SIG-M5 (cell line): ENCODE measurements at places on chromosomes 12 and 14.

GRCh38 chr14:64693810-64694165, 10.4 kb upstream of the PLEKHG3 start:
- no peak for DNase-seq

DNA sequence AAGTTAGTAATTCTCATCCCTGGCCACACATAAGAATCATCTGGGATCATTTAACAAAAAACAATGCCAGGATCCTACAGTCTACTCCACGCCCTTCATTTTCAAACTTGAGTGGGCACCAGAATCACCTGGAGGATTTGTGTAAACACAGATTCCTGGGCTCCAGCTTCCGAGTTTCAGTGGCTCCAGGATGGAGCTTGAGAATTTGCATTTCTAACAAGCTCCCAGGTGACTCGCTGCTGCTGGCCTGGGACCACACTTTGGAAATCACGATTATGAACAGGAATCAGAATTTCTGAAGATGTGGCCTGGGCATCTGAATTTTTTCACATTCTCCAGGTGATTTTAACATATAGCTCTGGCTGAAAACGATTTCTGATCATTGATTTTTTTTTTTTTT, 234.8 kb downstream of the CACNA1C start:
- DNase-seq = no peak

- no peak for DNase-seq
These were observed 324.4 kb downstream of the PDZRN4 start for GRCh38 chr12:41512497-41512896.

DNA sequence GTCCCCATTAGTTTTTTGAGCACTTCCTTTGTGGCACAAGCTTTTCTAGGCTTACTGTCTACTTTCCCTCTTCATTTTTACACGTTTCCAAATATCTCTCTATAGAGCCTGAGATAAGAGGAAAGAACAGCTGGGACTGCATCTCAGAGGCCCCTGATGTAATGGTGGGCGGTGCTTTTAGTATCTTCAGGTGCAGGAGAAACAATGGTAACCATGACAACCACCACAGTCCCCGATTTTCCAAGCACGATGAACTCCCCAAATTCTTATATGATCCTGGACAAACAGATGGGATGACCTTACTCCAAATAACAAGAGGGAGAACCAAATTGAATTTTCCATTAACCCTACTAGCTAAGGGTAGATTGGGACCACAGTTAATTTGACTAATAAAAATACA, 103.3 kb downstream of the AEBP2 start:
- no peak for DNase-seq

DNA sequence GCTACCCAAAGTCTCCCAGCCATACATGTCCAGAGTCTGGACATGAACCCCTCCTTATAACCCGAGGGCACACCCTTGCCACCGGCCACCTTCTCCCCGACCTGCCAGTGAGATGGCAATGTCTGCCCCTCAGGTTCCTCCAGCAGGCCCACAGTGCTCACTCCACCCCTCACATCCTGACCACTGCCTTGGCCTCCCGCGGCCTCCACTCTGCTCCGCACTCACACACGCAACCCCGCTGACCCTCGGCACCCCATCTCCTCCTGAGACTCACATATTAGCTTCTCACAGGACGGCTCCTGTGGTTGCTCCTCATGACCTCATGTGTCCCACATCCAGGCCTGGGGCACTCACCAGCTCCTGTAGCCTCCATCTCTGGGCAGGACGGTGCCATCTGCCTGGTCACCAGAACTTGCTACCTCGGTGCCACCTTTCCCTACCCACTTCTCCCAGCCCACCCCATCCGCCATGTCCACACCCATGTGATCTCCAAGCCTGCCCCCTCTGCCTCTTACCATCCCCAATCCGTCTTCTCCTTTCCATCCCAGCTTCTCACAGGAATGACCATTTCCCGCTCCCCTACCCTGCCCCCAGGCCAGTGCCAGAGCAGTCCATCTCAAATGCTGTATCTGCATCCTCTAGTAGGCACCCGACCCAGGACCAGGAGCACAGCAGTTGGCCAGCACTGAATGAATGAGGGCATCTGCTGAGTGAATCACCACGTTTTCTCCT, 198.6 kb upstream of the DIO3 start:
- no peak for DNase-seq

DNA sequence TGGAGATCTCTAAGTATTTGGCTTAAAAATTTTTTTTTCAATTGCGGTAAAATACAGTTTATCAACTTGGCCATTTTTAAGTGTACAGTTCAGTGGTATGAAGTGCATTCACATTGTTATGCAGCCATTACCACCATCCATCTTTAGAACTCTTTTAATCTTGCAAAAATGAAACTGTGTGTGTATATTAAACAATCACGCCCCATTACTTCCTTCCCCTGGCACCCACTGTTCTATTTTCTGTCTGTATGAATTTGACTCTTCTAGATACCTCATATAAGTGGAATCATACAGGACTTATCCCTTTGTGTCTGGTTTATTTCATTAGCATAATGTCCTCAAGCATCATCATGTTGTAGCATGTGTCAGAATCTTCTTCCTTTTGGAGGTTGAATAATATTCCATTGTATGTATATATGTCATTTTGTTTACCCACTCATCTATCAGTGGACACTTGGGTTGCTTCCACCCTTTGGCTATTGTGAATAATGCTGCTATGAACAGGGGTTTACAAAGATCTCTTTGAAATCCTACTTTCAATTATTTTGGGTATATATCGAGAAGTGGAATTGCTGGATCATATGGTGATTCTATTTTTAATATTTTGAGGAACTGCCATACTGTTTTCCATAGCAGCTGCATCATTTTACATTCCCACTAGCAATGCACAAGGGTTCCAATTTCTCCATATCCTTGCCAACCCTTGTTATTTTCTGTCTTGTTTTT, 62.9 kb downstream of the SAMD4A start:
- DNase-seq = no peak

- DNase-seq = no peak
These were observed 218.7 kb downstream of the RASSF9 start for GRCh38 chr12:85617307-85618091.

- DNase-seq = no peak
These were observed 47.5 kb downstream of the ZNF664 start for GRCh38 chr12:124020514-124020949.

- no peak for DNase-seq
These were observed 23.1 kb upstream of the HELB start for GRCh38 chr12:66279123-66279712.

GRCh38 chr12:75944097-75944904, 87.3 kb downstream of the PHLDA1 start:
- DNase-seq = peak; percentile 66

- no peak for DNase-seq
These were observed 28.3 kb upstream of the BCDIN3D start for GRCh38 chr12:49871263-49871561.
